ENCODE measurements at places on chromosomes 3 and 15. TPM values are rescaled to one million over a fixed set of nuclear protein-coding genes. Genes with fewer than 3 reads are reported as not detected.
A peak's percentile ranks its signal among the peaks of the same experiment; 100 is the strongest.

DNA sequence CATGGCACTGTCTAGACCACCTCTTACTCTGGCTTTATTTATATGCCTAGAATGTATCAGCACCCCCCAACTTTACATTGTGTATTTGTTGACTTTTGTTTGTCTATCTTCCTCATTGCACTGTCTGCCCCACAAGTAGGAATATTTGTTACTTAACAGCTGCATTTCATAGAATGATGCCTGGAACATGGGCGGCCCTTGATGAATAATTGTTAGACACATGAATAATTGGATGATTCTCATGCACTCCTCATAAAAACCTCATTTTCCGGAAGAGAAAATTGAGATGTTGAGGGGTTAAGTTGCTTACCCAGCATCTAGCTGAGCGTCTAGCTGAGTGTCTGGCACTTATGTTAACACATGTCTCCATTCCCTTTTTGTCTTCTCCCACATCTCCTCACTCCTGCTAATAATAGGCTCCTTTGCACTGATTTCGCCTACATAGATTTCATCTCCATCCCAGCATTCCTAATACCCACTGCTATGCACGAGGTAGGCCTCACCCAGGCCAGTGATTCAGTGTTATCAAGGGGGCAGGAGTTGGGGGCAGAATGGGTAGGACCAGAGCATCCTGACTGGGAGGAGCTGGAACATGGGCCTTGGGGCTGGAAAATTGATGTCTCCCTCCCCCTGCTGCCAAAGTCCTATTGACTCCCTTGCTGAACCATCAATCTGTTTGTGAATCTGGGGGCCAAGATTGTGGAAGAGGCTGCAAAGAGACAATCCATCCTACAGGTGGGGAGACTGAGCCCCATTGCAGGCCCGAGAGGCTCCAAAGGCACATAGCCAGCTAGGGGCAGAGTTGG is 7.8 kb upstream of the WNT7A start:
- no peak for DNase-seq

DNA sequence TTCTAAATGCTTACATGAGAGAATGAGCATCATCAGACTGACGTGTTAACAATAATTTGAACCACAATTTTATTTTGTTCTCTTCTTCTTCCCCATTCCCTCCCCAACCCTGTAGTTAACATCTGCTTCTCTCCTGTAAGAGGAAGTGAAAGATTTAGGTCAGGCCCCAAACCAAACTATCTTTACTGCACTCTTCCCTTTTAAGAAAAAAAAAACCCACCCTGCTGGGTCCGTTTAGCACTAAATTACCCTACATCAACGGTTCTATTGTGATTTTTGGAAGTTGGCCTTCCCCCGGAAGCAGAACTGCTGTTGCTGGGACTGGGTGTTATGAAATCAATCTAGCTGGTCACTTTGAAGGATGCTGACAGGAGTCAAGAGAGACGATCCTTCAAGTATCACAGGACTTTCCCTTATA is 49.4 kb downstream of the NFKBIZ start:
- no peak for DNase-seq

Gene FEZF2
- total RNA-seq, result not detected

GRCh38 chr15:92421976-92422375 is 28.3 kb downstream of the ST8SIA2 start:
- DNase-seq, result no peak

Gene JAGN1
- total RNA-seq, result 22.0 TPM

GRCh38 chr3:24793896-24794295 is 299.2 kb upstream of the THRB start:
- no peak for DNase-seq

- DNase-seq, result no peak
Measured at GRCh38 chr3:13082677-13083076, 9.4 kb upstream of the IQSEC1 start.

GRCh38 chr15:79066391-79067071 is 24.0 kb downstream of the RASGRF1 start:
- no peak for DNase-seq

Gene EPHA6
- total RNA-seq, result 0.29 TPM

Gene KIF9
- 7.4 TPM for total RNA-seq

- DNase-seq, result no peak
Measured at GRCh38 chr15:52567871-52568600, 794 bp downstream of the ARPP19 start.

GRCh38 chr15:92899948-92900730 is at the start of gene CHD2:
CHD2 (plus strand) TSS chr15:92900324; CDS start chr15:92901238, 914 bp downstream.
- peak; percentile 60 for DNase-seq

DNA sequence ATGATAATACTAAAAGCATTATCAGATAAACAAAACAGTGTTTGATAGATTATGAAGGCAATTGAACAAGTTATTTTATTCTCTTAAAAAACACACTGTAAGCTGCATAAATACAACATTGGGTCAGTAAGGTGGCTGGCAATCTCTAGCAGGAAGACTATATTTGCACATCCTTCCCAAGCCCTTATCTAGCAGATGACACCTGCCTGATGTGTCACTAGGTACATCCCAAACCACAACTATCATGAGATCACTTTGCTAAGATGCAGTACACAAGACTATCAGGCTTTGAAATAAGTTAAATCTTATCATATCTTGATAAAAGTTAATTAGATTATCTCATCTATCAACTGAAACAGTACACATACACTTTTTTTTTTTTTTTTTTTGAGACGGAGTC is 417.4 kb downstream of the MECOM start:
- no peak for DNase-seq

Gene UPK1B
- total RNA-seq, result not detected

DNA sequence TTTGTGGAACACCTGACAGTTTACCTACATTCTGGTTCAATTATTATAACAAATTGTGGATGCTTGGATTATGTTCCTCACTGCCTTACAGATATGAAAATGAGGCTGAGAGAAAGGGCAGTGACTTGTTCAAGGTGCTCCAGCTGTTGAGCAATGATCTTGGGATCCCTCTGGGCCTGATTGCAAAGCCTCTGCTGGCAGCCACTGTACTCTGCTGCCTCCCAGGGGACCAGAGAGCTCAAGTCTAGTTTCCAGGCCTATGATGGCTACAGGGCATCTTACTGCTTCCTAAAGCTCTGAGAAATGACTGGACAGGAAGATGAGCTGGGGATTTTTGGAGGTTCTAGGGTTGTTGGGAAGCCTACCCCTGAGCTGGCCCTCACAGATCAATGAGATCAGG is 2.3 kb upstream of the SHC4 start:
- no peak for DNase-seq

DNA sequence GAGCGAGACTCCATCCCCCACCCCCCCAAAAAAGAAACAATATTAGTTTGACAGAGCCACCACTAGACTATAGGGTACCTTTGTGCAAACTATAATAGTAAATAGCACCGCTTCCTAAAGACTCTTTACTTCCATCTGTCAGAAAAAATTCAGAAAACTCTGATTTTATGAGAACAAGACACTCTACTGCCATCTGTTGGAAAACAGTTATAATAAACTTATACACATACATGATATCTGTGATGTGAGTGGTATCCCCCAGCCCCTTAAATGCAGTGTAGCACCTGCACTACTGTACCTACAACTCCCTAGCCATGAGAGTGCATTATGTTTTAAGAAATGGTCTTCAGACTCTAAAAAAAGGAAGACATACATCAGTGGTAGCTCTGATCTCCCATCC is 47.1 kb upstream of the CTDSPL start:
- no peak for DNase-seq

Gene SOX2
- 0.35 TPM for total RNA-seq

Gene ZDHHC3
- total RNA-seq, result 76.2 TPM

Data from uterus (tissue), 4 donors.